ENCODE measurements at places on chromosomes 2 and 18. TPM values are rescaled to one million over a fixed set of nuclear protein-coding genes. Genes with fewer than 3 reads are reported as not detected.

DNA sequence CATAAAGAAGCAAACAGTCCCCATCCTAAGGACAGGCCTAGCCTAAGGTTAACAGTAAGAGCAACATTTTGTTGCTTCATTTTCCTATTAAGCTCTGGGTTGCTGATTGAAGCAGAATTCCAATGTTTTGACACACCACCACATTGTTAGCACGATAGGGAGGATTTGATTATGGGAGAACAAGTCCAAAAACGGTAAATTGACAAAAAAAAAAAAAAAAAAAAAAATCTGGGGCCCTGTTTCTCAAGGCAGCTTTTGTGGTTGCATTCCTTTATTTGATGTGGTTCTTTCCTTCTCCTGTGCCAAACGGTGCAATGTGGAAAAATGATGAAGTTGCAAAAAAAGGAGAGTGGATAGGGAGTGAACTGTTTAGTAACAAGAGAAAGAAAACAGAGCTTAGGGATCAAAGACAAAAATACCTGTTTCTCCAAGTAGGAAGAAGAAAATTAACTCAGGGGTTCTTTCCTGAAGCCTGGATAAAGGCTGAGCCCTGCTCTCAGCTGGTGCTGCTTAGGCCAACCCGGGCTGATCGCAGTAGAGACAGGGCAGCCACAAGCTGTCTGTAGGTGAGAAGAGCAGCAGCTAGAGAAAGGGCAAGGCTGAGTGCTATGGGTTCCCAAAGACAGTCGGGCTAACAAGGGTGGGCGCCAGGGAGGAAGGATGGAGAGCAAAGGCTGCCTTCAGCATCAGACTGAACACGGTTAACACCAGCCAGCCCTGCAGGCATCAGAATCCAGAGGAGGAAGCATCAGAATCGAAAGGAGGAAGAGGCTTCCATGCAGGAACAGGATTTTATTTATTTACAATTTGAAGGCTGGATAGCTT lies 167.8 kb upstream of the FOSL2 start:
- DNase-seq: no peak

- DNase-seq: no peak
These were observed 1209.3 kb upstream of the CHAC2 start for GRCh38 chr2:52558265-52558664.

DNA sequence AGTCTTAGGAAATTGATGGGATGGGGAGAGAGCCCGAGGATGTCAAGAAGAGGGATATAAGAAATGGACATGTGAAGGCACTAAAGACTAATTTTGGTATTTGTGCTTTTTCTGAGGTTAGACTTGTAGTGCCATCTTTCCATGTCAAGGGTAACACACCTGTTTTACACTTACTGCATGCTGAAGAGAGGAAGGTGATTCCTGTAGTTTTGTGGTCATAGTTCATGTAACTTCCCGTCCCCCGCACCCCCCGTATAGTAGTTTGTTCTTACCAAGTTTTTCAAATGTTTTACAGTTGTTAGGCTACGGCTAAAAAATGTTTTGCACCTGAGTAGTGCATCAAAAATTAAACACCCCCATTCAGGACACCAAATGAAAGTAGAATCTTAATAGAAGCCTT lies 73.8 kb downstream of the CLIP4 start:
- DNase-seq: no peak

DNA sequence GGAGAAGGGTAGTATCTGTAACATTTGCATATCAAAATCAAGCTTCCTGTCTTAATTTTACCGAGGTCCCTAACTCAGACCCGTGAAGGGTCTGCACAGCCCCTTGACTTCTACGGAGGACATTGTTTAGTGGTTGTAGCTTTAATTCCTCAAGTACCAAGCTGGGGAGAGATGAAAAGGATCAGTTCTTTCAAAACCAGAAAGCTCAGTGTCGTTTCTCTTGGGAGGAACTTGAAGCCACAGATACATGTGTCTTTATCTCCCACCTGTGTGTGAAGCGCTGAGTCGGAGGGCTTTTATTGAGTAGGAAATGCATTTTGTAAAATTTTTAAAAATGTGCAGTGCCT lies 263.6 kb downstream of the GBX2 start:
- no peak for DNase-seq

DNA sequence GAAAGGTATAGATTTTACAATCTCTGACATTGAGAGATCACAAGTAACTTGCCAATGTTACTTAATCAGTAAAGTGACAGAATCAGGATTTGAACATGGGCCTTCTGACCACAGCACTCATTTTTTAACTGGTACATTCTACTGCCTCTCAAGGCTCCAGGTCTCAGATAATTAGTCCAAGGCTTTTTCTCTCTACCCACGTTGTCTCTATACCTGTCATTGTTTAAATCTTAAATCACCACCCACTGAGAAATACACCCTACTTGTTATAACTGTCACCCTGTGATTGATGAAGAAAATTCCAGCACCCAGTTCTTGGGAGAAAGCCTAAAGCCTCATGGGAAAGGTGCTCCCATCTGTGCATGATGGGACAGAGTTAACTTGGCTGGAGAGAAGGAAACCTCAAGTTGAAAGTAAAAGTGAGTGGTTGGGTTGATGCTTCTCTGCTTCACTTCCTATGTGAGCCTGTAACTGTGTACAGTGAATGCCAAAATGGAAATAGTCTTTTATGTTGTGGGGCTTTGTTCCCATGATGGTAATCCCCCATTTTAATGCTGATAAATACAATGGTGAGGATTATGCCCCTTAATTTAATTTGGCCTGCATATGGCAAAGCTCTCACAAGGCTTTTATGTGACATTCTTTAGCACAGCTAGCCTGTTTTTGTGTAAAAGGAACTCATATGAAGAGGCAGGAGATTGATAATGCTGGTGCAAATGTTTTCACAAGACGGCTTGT lies 190.1 kb upstream of the SP5 start:
- no peak for DNase-seq

The SPATA3 gene
- not detected for polyA plus RNA-seq

The IMPACT gene
- polyA plus RNA-seq: 50.5 TPM
